ENCODE measurements at places on chromosomes 2 and 18.

DNA sequence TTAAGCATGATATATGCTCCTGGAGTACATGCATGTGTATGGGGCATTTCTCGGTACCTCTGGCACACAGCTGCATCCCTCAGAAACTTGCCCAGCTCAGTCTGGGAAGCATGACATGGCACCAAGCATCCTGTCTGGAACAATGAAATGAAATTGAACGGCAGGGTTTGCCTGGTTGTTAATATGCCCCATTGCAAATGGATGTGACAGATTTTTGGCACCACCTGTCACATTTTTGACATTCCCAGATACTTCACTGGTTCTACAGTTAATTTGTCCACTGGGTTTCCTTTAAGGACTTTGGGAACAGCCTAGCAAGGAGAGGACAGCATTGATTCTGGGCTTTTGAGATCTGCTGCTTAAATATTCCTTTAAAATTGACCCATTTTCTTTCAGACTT is 305.8 kb downstream of the TSN start:
- no peak for DNase-seq

GRCh38 chr18:48402953-48403352 is 6.2 kb downstream of the ZBTB7C start:
- DNase-seq, result no peak

- DNase-seq, result no peak
These were observed 402.8 kb upstream of the UBE2E3 start for GRCh38 chr2:180577567-180577966.

DNA sequence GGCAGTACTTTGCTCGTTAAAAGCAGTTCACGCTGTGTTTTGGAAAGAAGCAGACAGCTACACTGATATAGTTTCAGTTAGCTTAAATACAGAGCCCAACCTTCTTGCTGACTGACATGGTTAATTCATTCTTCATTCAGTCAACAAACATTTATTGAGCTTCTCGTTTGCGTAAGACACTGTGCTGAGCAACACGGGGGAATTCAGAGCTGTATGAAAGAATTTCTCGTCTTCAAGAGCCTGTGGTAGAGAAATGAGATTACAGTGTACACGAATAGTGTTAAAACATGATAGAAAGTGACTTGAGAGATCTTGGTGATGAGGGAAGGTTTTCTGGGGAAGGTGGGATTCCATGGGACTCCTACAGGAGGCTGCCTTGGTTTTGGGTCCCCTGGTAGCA is 44.7 kb downstream of the ADAM23 start:
- DNase-seq, result no peak

DNA sequence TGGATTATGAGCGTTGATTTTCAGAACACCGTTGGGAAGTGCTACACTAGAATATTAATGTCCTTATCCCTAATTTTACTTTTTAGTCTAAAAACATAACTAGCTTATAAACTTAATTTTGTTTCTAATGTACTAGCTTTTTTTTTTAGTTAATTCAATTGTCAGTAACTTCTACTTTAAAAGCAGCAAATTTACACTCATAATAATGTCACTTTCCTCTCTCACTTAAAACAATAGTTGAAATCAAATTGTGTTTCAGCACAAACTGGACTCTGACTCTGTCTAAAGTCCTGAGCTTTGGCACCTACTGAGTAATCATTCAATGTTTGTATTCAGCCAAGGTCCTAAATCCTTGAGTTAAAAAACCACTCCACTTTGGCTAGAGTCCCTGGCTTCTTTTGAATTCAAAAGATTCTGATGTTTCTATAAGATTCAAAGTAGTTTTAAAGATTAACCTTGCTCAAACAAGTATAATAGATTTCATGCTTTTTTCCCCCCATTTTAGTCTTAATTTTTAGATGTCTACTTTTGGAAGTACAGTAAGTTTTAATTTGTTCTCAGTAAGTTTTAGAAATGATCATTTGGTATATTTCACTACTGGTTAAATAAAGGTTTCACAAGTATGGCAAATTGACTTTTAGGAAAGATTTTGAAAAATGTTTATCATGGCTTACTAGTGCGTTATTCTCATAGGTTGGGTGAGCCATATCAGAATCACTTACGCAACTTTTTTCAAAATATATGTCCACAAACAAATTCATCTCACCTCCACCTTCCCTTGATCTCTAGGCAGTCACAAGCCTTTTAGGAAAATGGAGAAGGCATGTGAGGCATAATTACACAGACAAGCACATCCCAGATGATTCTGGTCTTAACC is 23.4 kb downstream of the CCNYL1 start:
- DNase-seq, result no peak

- DNase-seq, result peak; percentile 62
These were observed 92.6 kb upstream of the TSPYL6 start for GRCh38 chr2:54348646-54349045.

DNA sequence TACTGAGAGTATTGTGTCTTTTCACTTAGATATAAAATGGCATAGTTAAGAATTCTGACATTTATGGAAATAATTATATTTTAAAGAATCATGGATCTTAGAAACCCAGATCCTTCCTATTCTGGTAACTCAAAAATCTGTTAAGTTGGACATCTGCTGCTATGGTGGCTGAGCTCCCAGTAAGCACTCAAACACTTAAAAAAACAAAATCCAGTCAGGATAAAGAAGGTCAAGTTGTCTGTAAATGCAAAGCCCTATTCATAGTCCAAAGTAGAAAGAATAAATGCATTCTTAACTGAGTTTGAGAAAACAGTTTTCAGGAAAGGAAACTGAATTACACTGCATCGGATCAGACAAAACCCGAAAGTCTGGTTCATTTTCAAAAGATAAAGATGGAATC is 35.6 kb downstream of the EIF2AK3 start:
- no peak for DNase-seq

- DNase-seq, result no peak
These were observed 112.0 kb upstream of the CD226 start for GRCh38 chr18:70059684-70060083.

GRCh38 chr2:101792208-101792607 is 94.7 kb downstream of the MAP4K4 start:
- DNase-seq, result no peak

DNA sequence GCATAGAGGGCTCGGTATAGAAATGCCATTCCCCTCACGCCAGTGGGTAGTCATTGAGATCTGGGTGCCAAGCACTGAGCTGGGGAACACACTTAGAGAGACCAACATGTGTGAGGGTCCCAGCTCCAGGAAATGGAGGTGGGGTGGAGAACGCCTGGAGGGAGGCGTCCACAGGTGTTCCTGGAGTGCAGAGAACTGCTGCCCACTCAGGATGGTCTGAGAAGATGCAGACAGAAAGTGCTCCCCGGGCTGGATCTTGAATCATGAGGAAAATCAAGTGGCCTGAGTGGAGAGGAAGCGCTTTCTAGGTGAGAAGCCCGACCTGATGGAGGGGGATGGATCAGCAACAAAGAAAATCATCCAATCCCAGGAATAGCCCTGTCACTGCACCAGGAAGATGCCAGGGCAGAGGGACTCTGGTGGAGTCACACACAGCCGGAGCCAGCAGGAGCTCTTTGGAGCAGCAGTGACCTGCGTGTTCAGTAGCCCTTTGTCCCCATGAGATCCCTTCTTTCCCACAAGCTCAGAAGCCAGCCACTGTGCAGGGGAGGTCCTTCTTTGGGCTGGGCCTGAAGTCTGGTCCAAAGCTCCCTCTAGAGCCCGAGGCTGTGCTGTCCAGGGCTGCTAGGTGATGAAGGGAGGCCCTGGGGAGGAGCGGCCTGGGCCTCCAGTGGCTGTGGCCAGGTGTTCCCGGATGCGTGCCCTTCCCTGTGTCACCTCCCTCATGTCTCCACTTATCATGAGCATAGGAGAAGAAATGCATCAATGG is 112.3 kb downstream of the RNF144A start:
- no peak for DNase-seq

DNA sequence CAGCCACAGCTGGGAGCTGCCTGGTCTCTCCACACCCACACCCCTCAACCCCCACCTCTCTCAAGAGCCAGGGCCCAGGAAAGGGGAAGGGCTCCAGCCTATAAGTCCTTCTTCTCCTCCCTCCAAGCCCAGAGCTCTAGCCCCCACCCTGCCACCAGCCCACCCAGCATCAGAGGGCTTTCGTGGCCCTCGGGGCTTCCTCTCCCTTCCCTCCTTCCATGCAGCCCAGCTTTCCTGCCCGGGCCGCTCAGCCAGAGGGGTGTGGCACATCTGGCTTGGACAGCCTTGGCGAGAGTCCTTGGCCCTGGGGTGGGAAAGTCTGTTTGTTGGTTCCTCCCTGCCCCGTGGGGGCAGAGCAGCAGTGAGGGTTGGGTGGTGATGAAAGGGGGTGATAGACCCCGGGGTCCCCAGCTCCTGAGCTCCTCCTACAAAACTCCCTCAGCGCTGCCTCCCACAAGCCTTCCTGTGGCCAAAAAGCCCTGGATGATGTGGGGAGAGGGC is 7.0 kb downstream of the TNS1 start:
- DNase-seq, result no peak

DNA sequence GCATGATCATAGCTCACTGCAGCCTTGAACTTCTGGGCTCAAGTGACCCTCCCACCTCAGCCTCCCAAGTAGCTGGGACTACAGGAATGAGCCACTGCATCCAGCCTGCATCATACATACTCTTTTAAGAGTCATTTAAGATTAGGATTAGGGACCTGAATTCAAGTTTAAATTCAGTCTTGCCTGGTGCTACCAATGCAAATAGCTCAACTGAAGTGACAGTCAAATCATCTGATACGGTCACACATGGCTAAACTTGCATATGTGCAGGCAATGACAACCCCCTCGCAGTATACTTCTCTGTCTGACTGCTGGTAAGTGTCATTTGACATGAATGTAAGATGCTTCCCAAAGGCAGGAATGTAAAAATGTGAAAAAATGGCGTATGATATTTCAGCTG is 31.8 kb upstream of the TMEM131 start:
- no peak for DNase-seq

DNA sequence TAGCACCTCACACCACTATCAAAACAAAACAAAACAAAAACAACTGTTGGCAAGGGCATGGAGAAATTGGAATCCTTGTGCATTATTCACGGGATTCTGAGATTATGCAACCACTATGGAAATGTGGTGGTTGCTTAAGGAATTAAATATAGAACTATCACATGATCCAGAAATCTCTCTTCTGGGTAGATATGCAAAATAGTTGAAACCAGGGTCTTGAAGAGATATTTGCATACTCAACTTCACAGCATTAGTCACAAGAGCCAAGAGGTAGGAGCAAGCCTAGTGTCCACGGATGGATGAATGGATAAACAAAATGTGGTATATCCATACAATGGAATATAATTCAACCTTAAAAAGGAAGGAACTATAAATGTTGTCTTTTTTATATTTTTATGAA is 7.0 kb downstream of the TMEM131 start:
- no peak for DNase-seq

- DNase-seq, result no peak
These were observed 89.3 kb upstream of the OTOS start for GRCh38 chr2:240229603-240230235.

DNA sequence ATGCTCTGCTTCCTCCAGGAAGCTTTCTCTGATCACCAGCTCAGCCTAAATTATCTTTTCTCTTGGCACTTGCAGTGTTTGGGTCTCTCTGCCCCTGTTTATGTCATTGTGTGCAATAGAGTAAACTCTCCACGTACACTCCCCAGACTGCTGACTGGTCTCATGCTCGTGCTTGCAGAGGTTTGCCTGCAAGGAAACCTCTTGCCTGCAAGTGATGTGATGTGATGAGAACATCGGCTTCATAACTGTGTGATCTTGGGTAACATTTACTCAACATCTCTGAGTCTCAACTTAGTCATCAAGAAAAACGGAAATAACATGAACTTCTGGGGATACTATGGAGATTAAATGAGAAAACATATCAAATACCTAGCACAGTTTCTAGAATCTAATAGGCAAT is 92.3 kb downstream of the BIN1 start:
- no peak for DNase-seq

DNA sequence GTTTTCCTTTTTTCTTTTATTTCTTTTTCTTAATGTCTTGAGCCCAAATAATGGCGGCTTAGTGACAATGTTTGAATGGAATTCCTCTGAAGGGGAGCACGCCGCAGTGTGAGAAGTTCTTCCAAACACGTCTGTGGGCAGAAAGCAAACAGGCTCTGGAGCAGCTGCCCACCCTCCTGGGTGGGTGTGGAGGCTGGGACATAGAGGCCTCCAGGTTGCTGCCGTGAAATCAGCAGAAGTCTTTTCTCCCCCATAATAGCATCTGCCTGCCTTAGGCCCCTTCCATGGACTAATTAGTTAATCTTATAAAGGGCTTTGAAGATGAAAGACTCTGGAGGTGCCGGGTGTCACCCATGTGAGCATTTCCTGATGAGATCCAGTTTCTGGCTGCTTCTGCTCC is 213.9 kb downstream of the SH3RF3 start:
- DNase-seq, result no peak

GRCh38 chr18:43887491-43887890 is 610.2 kb upstream of the SYT4 start:
- DNase-seq, result no peak

- DNase-seq, result no peak
These were observed 744.9 kb downstream of the ERBB4 start for GRCh38 chr2:211793690-211794089.

GRCh38 chr2:11160731-11161455 is 5.6 kb downstream of the SLC66A3 start:
- no peak for DNase-seq

DNA sequence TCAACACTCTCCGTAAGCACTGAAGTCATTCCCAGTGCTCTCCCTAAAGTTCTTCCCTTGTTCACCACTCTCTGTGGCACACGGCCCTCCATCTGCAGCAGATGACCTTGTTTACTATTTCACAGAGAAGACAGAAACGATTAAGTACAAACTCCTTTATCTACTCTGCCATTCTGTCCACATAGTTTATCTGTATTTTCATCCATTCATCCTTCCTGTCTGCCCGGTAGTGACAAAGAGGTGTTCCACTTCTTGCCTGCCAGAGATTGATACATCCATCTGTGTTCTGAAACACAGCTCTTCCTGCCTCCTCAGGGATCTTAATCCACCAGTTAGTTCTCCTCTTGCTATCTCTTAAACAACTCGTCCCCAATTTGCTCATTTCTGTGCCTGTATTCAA is 77.9 kb upstream of the CD226 start:
- DNase-seq, result no peak

- DNase-seq, result no peak
These were observed 56.0 kb downstream of the TMEM163 start for GRCh38 chr2:134662751-134663150.

DNA sequence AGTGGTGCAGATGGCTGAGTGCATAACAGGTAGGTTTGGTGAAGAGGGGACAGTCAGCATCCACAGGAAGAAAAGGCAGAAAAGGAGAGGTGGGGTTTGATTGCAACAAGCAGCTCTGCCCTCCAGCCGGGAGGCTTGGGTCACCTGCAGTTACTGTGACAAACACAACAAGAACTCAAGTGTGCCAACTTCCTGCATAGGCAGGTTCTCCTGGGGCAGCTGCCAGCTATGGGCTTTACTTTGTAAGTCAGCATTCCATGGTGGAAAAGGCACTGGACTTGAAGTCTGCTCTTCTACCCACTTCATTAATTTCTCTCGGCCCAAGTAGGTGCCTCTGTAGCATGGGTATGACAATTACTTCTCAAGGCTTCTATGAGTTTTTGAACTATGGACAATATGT is 98.9 kb downstream of the MYT1L start:
- no peak for DNase-seq
